Muscle of back (tissue), 13 donors: ENCODE measurements at places on chromosomes 1 and 21. TPM values are rescaled to one million over a fixed set of nuclear protein-coding genes. Genes with fewer than 3 reads are reported as not detected.

Gene IGSF21
- polyA plus RNA-seq, result not detected

Gene LIN9
- polyA plus RNA-seq, result 5.6 TPM

- no peak for DNase-seq
Measured at GRCh38 chr21:36297406-36297937, 22.5 kb upstream of the MORC3 start.

Gene PAX7
- polyA plus RNA-seq, result 44.2 TPM

DNA sequence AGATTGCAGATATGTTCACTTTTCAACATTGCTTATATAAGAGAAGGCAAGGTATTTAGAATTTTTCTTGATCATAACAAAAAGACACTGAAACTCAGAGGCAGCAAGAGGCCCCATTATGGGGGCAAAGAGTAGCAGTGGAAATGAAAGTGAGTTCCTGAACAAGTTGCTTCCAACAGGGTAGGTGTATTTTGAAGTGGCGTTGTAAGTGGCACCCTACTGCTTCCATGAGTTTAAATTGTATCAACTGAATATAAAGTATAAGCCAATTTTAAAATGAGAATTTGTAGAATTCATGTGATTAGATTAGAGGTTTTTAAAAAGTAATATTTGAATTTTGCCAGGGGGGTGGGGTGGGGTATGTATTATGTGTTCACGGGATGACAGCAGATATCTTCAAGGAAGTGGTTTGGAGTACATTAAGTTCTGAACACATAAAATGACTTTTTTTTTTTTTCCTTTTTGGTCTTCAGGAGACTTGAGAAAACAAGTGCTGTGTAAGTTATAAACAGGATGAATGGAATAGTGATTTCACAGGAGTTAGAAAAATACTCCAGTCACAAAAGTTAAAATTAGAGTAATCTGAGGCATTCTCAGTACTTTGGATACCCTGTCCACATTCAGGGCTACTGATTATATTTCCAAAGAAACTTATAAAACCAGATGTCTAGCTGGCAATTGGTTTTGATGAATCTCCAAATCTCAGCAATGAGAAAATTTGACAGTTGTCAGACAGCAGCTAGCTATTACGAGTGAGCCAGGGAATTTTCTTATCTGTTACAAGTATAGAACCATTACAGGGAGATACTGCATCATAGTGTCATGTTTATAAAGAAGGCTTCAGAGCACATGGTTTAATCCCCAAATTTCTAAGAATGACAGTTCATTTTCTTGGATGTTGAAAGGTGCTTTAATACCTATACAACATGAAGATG is 182.0 kb downstream of the ST6GALNAC3 start:
- peak; percentile 37 for DNase-seq

DNA sequence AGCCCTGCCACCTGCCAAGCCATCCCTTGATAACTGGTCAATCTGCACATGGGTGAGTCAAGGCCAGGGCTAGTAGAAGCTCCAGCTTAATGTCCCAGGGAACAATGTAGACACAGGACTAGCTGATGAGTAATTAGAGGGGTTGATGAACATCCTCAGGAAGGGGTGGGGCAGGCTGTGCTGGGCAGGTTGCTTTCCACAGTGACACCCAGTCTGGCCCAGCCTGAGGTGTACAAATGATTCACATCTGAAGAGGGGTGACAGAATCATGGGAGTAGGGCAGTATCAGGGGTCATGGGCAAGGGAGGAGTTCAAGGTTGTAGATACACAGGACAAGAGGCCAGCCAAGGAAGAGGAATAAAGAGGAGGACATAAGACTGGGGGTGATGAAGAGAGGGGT is 4.3 kb downstream of the LPAR3 start:
- no peak for DNase-seq

Gene LIN28A
- polyA plus RNA-seq, result not detected

Gene CBR3
- 2.5 TPM for polyA plus RNA-seq

Gene CRYBG2
- polyA plus RNA-seq, result not detected

- peak; percentile 29 for DNase-seq
Measured at GRCh38 chr21:36149788-36150711, 6.6 kb upstream of the DOP1B start.

DNA sequence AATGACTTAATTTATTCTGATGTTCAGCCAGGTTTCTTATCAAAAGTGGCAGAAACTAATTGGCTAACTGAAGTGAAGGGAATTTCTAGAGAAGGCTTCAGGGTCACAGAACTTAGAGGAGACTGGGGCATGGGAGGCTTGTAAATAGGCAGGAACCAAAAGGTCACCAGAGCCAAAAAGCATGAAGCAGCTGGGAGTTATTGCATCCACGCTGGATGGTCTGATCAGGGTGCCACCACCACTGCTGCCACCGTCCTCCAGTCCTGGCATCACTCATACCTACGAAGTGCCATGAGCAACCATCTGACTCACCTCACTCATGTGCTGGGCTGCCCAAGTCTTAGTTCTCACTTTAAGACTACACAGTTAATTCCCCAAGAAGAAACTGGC is 82.5 kb upstream of the DPH5 start:
- no peak for DNase-seq
